Stimulated activated naive CD4-positive, alpha-beta T cell (primary cell): ENCODE measurements at places on chromosomes 11 and 22.

- no peak for DNase-seq
Observed at GRCh38 chr22:39469681-39470450, 13.1 kb downstream of the MGAT3 start.

DNA sequence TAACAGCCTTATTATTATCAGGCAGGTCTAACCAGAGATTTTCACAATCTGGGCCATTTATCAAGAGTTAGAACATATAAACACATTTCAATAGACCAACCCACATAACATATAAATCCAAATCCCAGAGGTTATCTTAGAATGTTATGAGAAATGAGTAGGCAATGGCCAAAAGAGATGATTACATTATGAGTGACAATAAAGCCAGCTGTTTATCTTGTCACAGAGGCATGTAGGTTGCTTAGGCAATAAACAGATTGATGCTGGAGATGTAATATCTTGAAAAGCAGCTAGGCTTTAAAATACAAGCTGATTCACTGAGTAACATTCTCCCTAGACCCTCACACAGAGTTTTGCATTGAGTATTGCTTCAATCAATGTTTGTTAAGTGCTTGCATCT is 148.5 kb upstream of the SESN3 start:
- DNase-seq = no peak

- no peak for DNase-seq
Observed at GRCh38 chr11:123590296-123590912, 64.0 kb downstream of the SCN3B start.

DNA sequence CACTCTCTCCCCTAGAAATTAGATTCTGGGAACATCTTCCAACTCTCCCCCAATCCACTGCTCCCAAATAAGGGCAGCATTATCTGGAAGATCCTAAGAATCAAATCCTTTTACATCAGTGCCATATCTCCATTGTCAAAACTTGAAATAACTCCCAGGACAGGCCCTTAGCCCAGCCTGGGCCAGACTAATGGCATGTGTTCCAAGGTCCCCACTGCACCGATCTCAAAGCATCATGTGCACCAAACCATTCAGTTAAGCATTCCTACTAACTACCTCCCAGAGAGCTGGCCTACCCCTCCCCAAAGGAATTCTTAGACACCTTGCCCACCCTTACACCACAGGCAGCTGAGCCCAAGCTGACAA is 44.2 kb upstream of the POU2AF1 start:
- no peak for DNase-seq

DNA sequence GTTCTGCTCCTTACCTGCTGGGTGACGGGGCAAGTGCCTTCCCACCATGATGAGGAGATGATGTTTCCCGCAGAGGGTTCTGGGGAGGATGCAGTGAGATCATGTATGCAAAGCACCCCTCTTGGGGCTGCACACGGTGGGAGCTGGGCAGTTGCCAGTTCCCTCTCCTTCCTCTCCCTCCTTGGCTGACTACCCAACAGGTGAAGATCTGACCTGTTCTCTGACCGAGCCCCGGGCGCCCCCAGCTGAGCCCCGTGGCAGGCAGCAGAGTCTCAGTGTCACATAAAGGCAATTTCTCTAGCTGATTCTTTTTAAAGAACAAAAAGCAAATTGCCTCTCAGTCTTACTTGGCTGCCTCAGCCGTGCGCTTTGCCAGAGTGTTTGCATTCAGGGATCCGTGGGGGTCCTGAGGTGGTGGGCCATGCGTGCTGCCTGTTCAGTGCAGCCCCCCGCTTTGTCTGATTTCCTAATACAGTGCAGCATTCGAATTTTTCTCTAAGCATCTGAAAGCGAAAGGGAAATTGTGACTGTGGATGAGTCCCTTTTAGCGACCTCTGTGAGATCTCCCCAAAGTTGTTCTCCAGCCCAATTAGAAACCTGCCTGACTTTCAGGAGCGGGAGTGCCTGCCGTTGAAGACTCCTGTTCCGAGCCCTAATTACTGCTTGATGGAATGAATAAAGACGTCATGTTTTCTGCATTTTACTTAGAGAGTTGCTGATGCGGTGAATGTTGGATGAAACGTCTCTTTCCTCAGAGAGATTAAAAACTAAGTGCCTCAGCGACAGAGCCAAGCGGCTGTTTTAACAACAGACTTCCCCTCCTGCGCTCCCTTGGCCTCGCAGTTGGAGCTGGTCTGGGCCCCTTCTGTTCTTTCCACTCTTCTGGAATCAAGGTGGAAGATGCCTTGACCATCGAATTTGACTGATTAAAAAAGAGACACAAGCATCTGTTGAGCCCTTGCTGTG is 86.0 kb downstream of the GRIK4 start:
- no peak for DNase-seq

- no peak for DNase-seq
Observed at GRCh38 chr11:35540526-35540925, 15.1 kb upstream of the PAMR1 start.

GRCh38 chr22:25746012-25746373 is 4.0 kb downstream of the MYO18B start:
- no peak for DNase-seq

- DNase-seq = no peak
Observed at GRCh38 chr11:1027483-1028290, 8.8 kb downstream of the MUC6 start.

DNA sequence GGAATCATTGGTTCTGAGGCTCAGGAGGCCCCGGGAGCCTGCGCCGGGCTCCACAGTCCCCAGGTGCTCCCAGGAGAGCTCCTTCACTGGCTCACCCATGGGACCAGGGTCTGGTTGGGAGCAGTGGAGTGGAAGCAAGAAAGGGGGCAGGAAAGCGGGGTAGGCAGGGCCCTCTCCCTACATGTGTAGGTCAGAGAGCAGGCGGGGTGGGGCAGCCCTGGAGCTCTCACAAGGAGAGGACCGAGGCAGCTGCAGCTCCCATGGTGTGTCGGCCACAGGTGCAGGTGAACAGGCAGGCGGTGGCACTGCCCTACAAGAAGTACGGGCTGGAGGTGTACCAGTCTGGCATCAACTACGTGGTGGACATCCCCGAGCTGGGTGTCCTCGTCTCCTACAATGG is 28.3 kb downstream of the MUC2 start:
- no peak for DNase-seq

DNA sequence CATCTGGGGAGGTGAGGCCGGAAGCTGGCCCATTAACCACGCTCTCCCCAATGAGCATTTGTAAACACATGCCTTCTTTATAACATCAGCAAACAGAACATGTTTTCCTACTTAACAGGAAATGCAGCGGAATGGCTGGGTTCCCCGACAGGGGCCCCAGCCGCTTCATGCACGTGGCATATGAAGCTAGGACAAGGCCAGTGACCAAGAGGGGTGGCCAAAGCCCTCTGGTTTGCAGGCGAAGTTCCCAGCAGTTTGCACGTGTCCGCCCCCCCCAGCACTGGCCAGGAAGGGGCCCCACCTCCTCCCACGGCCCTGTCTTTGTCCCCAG is 38.7 kb upstream of the LINC01488 start:
- no peak for DNase-seq

- DNase-seq = no peak
Observed at GRCh38 chr22:31344578-31345330, 1.4 kb downstream of the PATZ1 start.

DNA sequence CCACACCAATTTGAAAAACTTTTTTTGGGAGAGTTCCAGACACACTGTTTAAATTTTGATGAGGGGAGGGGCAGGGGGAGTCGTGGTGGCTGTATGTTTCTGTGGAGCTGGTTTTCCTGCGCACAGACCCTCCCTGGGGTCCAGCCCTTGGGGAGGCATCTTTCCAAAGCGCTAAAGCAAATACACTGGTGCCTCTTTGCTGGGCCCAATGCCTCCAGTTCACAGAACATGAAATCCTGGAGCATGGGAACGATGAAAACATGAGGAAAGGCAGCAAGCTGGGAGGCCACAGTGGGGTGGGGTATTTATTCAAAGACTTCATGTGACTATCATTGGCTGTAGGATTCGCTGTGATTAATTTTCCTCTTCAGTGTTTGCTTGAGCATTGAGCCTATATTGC is 135.3 kb downstream of the CCDC34 start:
- no peak for DNase-seq

DNA sequence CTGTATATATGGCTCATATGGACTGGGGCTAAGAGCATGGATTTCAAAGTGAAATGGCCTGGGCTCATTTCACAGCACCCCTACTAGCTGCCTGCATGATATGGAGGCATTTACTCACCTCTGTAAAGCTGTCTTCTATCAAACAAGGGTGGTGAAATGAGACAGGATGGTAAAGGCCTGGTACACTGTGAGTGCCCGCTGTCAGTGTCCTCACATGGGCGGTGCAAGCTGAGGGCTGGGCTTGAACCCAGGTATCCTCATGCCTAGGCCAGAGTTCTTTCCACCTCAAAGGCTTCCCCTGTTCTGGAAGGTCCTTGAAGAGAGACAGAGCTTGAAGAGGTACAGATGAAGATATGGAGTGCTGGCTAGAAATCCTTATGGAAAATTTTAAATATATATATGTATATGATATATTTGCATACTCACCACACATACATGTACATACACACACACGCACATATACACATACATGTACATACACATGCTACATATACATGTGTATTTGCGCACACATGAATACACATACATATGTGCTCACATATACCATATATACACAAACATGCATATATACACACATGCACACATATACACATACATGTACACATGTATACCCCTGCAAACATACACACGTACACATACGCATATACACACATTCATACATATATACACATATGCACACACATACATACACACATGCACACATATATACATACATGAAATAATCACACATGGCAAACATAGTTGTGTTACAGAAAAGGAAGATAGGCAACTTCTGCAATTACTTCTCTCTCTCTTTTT is 44.7 kb downstream of the MICAL2 start:
- DNase-seq = no peak

DNA sequence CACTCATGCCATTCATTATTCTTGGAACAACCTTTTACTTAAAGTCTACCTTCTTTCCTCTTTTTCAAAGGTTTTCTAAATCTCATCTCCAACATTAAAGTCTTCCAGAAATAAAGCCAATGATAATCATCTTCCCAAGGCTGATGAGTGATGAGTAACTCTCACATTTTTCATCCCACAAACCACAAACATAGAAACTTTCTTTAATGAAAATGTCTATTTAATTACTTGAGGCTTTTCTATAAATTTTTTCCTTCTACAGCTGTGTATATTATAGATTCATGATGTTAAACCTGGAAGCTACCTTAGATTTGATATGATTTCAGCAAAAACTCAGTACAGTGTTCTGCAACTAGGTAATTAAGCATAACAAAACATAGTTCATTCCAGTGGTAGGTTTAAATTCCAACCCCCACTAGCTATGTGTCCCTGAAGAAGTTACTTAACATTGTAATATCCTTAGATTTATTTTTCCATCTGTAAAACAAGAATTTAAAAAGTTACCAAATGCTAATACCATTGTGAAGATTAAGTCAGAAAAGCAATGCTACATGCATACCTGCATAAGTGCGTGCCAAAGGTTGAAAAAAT is 845.4 kb downstream of the KCNA4 start:
- no peak for DNase-seq

DNA sequence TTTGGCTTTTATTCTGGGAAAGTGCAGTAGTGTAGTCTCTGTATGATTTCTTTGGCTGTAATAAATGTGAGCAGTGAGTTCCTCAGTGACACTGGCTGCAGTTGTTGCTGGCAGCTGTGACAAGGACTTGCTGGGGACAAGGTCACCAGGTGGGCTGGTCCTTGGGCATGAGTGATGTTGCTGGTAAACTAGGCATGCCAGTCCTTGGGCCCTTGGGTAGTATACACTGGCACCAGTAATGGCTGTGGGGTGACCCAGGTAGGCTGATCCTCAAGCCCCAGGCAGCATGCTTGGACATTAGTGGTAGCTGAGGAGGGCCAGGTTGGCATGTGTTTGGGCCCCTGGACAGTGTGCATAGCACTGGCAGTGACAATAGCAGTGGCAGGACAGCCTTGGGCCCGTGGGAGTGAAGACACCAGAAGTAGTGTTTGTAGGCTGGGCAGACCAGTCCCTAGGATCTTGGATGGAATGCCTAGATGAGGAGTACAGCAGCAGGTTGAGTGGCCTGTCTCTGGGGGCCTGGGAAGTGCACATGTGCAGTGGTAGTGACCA is 164.3 kb downstream of the GUCY1A2 start:
- no peak for DNase-seq

GRCh38 chr22:40044870-40045834 is 50.4 kb downstream of the FAM83F start:
- DNase-seq = peak; percentile 53

- no peak for DNase-seq
Observed at GRCh38 chr11:84313830-84314359, 1027.7 kb upstream of the CCDC90B start.

DNA sequence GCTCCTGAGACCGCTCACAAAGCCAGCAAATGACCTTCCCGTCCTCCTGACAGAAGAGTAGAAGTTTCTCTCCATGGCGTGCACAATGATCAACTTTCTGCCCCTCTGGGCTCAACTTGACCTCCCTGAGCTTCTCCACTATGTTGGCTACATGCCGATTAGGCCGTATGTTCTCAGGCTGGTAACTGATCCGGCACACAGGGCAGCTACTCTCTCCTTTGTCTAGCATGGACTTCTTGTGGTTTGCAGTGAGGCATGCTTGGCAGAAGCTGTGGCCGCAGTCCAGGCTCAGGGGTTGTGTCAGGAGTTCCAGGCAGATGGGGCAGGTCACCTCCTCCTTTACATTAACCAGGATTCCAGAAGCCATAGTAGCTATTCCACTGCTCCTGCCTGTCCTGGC is 5.1 kb downstream of the TRIM5 start:
- DNase-seq = no peak

DNA sequence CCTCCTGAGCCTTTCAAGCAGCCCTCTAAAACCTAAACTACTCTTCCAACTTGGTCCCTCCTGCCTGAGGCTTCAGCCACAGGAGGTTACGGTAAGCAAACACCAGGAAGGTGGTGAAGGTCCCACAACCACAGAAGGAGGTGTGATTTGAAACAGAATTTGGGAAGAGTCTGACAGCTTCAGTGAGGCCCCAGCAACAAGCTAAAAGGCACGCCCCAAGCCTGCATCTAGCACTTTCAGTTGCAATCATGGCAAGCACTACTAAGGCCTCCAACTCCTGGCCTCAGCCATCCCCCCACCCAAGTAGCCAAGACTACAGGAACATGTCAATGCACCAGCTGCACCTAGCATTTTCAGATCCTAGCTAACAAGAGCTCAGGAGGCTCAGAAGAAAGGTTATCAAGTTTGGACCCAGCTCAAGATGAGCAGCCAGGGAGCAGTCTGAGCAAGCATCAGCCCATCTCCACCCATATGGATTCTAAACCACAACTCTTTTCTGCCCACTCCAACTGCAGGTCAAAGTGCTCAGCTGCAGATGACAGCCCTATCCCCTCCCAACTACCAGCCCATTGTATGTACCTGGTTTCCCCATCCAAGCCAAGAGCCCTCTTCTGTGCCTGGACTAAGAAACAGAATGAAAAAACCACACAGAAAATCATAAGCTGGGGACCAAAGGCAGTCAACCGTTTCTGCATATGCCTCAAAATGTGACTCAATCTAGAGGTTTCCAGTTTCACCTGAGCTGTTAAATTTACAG is 10.4 kb upstream of the AHNAK start:
- DNase-seq = no peak

- DNase-seq = peak; percentile 19
Observed at GRCh38 chr11:111422494-111423249, 43.6 kb upstream of the POU2AF1 start.
